Stromal cell of bone marrow (primary cell): ENCODE measurements at places on chromosomes 6 and 20.

DNA sequence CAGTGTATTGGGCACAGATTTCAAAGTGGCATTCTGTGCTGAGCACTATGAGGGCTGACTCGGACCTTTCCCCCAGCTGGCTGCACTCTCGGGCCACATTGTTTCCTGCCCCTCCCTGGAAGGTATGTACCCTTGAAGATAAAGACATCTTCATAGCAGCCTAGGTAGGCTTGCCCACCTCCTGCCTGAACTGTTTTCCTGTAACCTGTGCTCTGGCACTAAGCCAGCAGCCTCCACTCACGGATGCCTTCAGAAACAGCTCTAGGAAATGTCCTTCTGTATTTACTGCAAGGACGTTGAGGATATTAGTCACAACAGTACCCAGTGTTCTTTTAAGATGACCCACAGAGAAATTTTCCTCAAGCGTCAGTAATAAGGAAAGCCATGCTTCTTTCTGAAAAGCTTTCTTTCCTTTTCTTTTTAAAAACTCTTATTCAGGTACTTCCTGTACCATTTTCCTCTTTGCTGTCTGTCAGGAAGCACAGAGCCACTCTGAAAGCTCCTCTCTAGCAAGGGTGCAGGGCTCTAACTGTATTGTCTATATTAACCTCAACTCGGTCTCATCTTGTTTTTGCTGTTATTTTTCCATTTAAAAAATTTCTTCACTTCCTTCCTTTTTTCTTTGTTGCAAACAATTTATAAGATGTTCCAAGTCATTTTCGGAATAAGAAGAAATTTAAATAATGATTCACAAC is 43.5 kb downstream of the TTI1 start:
- DNase-seq = no peak

DNA sequence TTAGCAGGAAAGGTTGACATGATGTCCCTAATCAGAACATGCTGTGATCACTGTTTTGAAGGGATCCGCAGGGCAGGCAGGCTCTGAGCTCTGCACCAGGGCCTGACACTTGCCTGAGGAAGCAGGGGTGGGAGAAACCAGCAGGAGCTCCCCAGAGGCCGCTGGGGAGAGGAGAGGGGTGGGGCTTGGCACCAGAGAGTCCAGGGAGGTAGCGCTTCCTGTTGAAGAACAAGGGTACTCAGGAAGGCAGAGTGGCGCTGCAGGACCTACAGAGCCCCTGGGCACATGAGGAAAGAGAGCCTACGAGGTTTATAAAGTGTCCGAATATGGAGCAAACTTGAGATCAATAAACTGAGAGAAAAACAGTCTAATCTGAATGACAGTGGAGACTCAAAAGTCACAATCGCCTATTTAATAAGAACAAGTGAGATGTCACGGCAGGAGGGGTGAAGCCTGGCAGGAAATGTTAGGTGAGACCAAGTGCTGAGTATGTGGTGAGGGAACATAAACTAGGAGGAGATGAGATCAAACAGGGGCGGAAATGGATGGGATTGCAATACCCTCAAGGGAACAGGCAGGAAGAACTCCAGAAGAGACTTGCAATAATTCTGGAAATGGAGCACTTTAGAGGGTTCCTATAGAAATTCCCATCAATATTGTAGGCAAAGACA is 5.8 kb upstream of the TBXT start:
- DNase-seq = no peak

DNA sequence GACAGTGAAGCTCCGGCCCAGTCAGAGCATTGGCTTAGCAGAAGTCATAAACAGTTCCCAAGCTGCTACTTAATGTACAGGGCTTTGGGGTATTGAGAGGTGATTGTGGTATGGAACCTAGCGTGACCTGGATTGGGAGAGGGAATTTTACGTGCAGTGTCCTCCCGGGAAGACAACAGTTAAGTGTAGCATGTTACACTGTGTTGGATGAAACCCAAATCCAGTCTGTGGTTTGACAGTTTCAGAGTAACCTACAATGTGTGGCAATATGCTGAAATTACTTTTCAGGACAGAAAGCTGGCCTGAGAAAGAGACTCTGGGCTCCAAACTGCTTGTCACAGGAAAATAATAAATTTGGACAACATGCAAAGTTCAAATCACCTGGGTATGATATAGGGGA is 28.1 kb upstream of the RALGAPA2 start:
- no peak for DNase-seq

DNA sequence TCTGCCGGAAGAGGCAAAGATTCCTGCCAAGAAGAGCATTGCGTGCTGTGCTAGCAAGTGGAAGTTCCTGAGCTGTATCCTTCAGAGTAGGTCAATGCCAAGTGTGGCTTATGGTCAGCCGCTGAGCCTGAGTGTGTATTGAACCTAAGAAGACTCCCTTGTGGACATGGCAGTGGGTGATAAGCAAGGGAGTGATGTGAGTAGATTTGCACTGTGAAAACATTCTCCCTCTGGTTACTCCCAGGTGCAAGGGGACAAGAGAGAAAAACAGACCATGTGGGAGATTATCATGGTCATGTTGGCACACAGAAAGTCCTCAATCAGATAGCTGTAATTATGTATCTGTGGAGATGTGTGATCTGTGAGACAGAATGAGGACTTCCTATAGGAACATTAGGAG is 6.1 kb upstream of the TMEM74B start:
- DNase-seq = no peak

DNA sequence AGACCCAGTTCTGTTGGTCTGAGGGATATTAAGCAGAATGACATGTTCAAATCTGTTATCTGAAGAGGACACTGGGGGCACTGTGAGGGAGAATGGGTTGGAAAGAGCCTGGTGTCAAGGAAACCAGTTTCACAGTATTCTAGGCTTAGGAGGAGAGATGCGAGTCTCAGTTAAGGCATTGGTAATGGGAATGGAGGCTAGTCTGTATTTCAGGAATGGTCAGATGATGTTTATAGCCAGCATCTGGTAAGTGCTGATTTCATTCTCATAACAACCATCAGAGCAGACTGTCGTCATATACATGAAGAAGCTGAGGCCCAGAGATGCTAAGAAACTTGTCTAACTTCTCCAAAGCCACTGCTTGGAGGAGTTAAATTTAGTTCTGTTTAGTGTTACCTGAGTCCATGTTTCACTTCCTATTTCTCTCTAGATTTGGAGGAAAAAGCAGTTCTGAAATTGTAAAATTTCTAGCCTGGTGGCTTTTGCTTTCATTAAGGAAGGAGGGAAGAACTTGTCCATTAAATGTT is 242.0 kb downstream of the ARID1B start:
- DNase-seq = no peak

DNA sequence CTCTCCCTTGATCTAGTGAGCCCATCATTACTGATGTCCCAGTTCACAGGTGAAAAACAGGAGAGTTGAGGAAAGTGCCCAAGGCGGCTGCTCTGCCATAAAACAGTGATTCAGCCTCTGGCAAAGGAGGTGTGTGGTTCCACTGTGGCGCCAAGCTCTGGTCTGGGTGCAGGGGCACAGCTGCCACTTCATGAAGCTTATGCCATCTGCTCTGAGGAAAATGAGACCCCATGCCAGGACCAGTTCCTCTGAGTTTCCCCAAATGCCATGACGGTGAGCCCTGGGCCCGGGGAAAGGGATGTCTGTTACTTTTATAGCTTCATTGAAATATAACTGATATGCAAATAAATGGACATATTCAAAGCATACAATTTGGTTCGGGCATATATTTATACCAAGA is 33.7 kb upstream of the ZBP1 start:
- DNase-seq = no peak

GRCh38 chr20:48729538-48729937 is 98.3 kb downstream of the PREX1 start:
- no peak for DNase-seq

- no peak for DNase-seq
These were observed 703.1 kb downstream of the RFPL4B start for GRCh38 chr6:113050010-113050858.

- DNase-seq = no peak
These were observed 109.1 kb upstream of the MLIP start for GRCh38 chr6:54002116-54002515.

DNA sequence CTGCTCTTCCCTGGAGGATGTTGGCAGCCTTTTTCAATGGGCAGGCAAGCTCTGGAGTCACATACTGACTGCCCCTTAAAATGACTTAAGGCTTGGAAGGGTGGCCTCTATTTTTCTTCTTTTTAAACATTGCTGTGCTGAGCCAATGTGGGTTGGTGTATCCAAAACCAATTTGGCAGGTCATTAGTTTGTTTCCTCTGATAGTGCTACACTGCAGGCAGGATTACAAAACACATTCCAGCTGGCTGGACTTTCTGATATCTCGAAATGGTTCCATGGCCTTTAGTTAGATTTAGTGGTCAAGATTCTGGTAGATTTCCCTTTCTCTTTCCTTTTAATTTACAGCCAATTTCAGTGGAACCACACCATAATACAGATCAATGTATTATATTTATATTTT is 28.1 kb upstream of the BMP2 start:
- DNase-seq = no peak

GRCh38 chr6:72798196-72798595 is 176.3 kb downstream of the KCNQ5 start:
- peak; percentile 40 for DNase-seq

GRCh38 chr20:11454966-11455799 is 462.5 kb upstream of the BTBD3 start:
- peak; percentile 28 for DNase-seq

GRCh38 chr6:103797738-103798137 is 1062.0 kb downstream of the HACE1 start:
- DNase-seq = no peak

DNA sequence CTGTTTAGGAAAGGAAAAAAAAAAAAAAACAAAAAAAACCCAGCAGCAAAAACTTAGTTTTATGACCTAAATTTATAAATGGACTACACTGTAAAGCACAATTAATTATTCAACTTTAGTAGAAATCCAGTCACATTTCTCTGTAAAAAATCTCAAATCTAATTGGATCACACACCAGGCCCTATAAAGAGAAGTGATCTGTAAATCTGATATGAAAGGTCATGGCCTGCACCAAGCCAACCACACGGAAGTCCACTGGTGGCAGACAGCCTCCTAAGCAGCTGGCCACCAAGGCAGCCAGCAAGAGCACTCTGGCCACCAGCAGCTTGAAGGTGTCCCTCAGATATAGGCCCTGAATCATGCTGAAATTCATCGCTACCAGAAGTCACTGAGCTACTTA is 131.6 kb downstream of the HFE start:
- DNase-seq = no peak

GRCh38 chr6:88574031-88574430 is 389.4 kb downstream of the RNGTT start:
- no peak for DNase-seq

DNA sequence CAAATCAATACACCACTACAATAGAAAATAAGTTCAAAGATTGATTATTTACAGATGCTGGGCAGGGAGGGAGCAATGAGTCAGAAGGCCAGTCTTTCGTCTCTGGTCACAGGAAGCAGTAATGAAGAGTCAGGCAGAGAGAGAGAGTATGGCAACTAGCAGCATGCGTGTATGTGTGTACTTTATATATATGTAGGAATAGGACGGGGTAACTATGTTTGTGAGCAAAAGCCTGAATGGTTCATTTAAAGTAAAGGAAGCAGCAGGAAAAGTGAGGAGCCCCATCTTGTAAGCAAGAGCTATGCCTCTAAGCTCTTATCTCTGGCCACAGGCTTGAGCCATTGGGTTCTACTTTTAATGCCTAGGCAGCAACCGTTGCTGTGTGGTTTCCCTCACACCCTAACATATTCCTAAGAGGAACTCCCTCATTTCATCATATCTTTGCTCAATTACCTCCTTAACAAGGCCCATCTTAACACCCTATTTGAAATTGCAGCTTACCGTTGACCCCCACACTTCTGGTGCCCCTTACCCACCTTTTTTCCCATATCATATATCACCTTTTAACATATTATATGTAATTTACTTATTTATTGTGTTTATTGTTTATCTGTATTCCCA is 66.6 kb downstream of the AFG1L start:
- no peak for DNase-seq

- DNase-seq = no peak
These were observed 151.7 kb downstream of the OR2B2 start for GRCh38 chr6:27760464-27760863.

DNA sequence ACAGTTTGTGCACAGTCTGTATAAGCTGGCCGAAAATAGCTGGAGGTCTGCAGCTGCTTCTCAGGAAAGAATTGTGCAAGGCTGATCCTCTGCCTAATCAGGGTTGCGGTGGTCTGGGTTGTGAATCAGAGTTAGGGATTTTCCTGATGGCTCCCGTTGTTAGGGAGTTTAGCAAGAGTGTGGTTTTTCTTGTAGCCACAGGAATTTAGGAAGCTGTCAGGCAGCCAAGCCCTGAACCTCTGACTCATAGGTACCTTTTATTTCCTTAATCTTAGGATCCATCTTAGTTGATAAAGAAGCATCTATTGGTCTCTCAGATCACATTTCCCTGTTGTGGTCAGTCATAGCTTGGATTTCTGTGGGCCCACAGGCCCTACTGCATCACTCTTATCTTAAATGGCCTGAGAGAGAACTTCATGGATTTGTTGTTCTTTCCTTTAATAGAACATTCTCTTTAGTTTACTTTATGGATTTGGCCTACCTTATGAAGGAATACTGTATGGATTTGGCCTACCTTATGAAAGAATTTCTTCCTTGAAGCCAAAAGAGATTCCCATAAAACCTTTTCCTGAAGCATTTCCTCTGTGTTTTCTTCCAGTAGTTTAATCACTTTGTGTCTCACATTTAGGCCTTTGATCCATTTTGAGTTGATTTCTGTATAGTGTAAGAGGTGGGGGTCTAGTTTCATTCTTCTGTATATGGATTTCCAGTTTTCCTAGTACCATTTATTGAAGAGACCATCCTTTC is 10.3 kb downstream of the KIF25 start:
- DNase-seq = peak; percentile 94

GRCh38 chr6:120938876-120939472 is 395.3 kb downstream of the TBC1D32 start:
- DNase-seq = no peak

DNA sequence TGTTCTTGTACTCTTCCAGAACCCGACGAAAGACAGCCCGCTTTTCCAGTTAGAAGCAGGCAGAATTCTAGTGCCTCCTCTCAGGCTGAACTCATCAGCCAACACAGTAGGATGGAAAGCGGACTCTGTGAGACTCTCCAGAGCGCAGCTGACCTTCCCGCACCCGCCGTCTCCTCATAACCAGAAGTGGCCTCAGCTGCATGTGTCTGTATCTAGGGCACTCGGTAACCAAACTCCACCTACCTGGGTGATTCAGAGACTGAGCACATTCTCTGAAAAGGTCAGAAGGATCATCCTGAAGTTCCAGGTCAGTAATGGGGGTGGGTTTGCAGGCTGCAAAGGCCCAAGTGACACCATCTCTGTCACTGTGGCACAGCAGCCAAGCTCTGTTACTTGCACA is 66.7 kb upstream of the NFATC2 start:
- no peak for DNase-seq

DNA sequence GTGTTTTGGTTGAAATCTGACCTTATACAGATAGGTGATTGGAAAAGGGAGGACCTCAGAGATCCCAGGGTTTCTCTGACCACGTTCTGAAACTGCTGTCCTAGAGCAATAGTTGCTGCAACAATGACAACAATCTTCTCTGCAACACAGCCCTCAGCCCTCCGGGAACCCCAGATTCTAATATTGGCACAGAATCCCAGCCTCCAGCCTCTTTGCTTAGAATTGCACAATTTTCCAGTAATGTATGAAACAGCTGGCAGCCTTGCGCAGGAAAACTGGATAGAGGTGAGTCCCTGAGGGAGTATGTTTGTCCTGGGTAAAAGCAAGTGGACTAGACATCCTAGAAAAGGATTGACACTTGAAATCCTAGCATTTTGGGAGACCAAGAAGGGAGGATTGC is 30.4 kb upstream of the PNRC1 start:
- peak; percentile 71 for DNase-seq
